Activated T-cell treated with anti-CD3 and anti-CD28 coated beads, Interleukin-2, amount 50 U/mL, for 72 hours (primary cell): ENCODE measurements at places on chromosomes 7 and 10. TPM values are rescaled to one million over a fixed set of nuclear protein-coding genes. Genes with fewer than 3 reads are reported as not detected.

The ANKMY2 gene
- 11.0 TPM for total RNA-seq

The HKDC1 gene
- 0.62 TPM for total RNA-seq

The ARPC1B gene
- total RNA-seq = 208 TPM

The C10orf143 gene
- 6.4 TPM for total RNA-seq

The GPR22 gene
- total RNA-seq = not detected

The MOGAT3 gene
- not detected for total RNA-seq

The FAM180A gene
- not detected for total RNA-seq

The FBXL13 gene
- 1.1 TPM for total RNA-seq

The TMEM196 gene
- not detected for total RNA-seq

The SPAM1 gene
- total RNA-seq = not detected

DNA sequence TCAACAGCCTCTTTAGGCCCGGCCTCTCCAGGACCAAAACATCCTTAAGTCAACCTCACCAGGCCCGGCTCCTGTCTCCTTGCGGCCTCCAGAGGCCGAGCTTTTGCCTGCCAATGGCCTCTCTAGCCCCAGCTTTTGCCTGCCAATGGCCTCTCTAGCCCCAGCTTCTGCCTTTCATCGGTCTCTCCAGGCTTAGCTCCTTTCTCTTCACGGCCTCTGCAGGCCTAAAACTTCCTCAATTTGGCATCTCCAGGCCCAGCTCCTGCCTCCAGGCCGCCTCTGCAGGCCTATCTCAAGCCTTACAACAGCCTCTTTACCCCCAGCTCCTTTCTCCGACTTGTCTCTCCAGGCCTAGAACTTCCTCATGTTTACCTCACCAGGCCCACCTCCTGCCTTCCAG lies 15.7 kb upstream of the TMEM248 start:
- no peak for DNase-seq

- no peak for DNase-seq
Measured at GRCh38 chr7:44071726-44072363, 6.5 kb upstream of the PGAM2 start.

- no peak for DNase-seq
Measured at GRCh38 chr7:86929293-86930109, 130.0 kb downstream of the ELAPOR2 start.

GRCh38 chr10:4111643-4112042 lies 326.6 kb upstream of the KLF6 start:
- no peak for DNase-seq

GRCh38 chr10:117518246-117518645 lies 24.3 kb upstream of the EMX2 start:
- no peak for DNase-seq
